NCI-H446 (cell line): ENCODE measurements at places on chromosomes 1 and 21.

GRCh38 chr1:234208791-234209190 lies 164.5 kb upstream of the COA6 start:
- DNase-seq, result no peak

- no peak for DNase-seq
Measured at GRCh38 chr1:231020139-231020601, 19.9 kb downstream of the FAM89A start.

DNA sequence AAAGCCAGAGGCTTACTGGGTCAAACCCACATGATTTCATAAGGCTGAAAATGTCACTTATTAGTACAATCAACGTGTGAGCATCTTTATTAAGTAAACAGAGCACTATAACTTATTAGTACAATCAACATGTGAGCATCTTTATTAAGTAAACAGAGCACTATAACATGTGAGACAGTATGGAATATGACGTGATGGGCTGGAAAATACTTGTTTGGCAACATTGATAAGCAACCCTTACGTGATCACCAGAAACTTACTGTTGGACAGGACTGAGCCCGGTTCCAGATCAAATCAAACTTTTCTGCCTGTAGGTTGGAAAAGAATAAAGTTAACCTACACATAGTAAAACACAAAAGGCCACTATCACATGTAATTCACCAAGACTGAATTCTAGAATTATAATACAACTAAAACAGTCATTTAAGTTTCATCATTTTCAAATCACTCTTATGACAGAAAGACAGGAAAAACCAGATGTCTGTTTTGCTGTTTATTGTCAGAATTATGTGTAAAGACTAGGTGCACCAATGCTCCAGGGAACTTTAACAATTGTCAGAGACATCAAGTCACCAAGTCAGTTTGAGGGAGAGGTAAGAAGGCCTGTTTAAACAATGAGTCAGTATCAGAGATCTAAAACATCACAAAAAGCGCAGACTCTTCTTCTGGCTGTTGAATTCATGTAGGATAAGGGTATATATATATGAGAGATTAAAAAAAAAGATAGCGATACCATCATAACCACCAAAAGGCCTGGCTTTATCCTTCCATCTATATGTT lies 15.7 kb downstream of the ATPAF1 start:
- no peak for DNase-seq

GRCh38 chr1:180630408-180631193 lies 1.2 kb upstream of the XPR1 start:
- no peak for DNase-seq

GRCh38 chr1:203124546-203125317 lies 2.8 kb upstream of the ADORA1 start:
- no peak for DNase-seq

DNA sequence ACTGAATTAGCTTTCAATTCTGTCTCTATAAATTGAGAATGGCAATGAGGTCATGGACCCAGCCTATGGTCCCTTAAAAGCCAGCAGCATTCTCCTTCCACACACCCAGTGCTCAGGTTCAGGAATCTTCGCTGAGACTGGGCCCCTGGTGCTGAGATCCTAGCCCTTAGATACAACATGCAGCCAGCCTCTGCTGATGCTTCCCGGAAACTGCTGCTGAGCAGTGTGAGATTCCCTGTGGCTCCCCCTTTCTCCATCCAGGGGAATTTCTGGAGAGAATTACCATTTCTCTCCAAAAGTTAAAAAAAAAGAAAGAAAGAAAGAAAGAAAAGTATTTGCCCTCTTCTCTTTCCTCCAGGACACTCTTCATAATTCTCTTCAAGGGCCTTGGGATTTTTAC lies 31.7 kb upstream of the RALGPS2 start:
- no peak for DNase-seq

- DNase-seq, result no peak
Measured at GRCh38 chr1:15950763-15951295, 25.1 kb downstream of the ZBTB17 start.

- DNase-seq, result no peak
Measured at GRCh38 chr1:154485106-154485505, 16.9 kb upstream of the TDRD10 start.
